ENCODE measurements at places on chromosomes 11 and 22.

DNA sequence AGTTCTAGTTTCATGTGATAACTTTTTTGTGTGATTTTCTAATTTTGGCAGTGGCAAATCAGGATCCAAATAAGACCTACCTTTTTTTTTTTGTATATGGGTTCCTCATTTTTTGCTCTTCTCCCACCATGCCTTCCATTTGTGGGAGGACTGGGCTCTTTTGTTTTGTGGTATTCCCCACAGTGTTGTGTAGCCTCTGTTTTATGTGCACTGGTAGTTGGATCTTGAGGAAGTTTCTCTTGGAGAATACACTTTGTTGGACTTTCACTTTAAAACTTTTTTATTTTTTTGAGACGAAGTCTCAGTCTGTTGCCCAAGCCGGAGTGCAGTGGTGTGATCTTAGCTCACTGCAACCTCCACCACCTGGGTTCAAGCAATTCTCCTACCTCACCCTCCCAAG lies 39.7 kb downstream of the PPP6R3 start:
- DNase-seq, result no peak

DNA sequence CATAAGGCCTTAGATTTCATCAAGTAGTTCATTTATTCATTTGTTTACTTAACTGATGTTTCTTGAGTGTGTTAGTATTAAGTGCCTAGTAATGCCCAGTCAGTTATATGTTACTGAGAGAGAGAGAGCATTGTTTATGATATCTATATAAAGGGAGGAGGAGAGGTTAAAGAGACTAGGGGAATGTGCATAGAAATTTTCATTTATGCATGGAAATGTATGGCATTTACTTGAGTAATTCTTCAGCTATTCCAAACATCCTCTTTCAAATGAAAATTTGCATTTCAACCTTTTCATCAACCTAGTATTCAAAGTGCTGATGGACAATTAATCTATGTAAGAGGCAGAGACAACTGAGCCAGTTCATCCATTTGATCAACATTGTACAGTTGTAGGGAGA lies 199.7 kb downstream of the NELL1 start:
- DNase-seq, result no peak

DNA sequence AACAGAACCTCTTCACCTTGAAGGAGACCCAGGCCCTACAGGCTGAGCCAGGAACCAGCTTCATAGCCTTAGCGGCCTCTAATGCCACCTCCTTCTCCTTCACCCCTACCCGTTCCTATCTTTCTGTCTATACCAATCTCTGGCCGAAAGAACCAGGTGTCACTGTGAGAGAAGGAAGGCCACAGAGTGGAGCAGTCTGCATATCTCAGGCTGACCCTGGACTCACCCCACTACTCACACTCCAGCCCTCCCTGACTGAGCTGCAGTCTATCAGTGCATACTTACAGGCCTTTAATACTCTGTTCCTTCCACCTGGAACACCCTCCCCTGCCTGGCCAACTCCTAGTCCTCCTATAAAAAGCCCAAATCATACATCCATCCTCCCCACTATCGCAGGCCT lies 32.7 kb downstream of the ARAP1 start:
- no peak for DNase-seq

DNA sequence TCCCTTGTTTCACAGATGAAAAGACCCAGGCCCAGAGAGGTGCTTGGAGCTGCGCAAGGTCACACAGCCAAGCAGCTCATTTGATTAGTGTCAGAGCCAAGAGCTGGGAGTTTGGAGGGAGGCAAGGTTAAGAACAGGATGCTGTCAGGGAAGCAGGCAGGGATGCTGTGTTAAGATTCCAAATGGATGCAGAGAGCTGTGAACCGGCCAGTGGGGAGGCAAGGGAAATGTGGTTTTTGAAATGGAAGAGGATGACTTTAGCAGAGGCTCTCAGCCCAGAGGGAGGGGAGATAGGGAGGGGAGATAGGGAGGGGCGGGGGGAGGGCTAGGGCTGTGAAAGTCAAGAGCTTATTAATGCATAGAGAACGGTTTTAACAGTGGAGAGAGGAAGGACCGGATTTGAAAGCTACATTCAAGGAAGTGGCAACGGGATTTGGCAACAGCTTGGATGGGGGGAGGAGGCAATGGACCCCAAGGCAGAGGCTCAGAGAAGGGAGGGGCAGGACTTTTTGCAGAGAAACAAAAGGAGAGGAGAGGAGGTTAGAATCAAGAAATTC lies 13.0 kb downstream of the RTN4RL2 start:
- no peak for DNase-seq

- no peak for DNase-seq
Observed at GRCh38 chr22:47654922-47655491, 892.6 kb downstream of the TBC1D22A start.

DNA sequence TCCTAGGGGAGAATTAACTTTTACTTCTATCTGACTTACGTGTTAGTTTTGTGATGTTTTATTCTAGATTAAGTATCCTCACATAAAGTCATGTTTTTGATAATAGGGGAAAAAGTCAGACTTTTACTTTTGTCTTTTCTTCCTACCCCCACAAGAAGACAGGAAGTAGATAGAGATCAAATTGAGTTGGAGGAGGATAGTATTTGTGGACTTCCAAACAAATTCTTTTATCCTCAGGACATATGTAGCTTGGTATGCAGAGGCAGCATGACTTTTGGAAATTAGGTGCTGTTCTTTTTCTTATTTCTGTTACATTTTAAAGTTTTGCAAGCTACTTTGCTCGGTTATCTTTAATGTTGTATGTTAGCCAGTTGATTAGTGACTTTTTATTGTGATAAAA lies 61.4 kb downstream of the MTMR3 start:
- DNase-seq, result no peak

DNA sequence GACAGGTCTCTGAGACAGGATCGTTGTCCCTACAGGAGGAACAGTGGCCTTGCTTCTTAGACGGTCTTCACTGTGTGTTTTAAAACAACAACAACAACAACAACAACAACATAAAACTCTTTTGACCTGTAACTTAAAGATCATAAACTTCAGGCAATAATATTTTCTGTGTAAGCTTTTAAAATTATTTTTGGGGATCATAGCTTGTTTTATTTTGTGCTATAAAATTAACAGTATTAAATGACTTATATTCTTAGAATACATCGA lies 13.8 kb upstream of the AIFM3 start:
- DNase-seq, result no peak

DNA sequence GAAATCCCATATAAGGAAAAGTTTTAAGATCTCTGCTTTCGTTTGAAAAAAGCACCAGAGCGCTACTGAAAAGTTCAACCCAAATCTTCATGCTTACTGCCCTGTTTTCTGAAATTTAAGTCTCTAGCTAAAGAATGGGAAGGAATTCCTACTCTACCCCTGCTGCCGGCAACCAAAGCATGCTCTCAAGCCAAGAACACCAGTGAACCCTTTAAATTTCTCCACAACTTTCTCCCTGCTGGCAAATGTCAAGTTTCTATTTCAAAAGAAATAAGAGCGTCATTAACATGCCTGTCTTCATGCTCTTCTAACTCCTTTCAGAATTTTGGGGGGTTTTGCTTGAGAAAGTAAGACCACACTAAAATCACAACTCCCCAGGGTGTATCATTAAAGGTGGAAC lies 6.8 kb upstream of the SMCO4 start:
- DNase-seq, result no peak

GRCh38 chr11:123187665-123188507 lies 7.2 kb downstream of the CLMP start:
- no peak for DNase-seq

DNA sequence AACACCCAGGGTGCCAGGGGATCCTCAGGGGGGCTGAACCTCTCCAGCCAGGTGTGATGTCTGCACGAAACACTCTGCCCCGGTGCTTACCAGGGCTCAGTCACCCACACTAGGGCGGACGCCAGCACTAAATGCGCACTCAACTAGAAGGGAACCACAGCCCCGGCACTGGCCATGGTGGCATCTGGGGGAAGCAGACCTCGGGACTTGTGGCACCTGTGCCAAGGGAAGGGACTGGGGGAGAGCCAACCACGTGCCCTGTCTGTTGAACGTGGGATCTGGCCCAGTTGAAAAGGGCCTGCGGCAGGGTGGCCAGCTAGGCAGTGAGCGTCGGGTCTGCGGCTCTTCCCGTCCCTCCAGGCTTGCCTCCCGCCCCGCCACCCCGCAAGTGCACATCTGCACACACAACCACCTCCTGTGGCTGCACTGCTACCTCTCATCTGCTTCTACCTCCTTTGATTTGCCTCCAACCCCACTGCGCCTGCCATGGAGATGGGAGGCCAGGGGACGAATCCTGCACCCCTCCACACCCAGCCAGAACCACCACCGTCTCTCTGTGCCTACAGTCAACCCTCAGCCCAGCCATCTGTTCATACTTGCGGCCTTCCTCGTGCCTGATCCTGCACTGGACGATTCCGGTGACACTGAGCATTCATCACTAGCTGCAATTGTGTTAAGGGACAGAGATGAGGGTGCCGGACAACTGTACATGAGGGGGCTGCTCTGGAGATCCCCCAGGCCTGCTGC lies 15.0 kb upstream of the MOB2 start:
- DNase-seq, result no peak

GRCh38 chr11:17550450-17551346 lies 3.6 kb downstream of the OTOG start:
- DNase-seq, result no peak

- peak; percentile 27 for DNase-seq
Observed at GRCh38 chr11:22521226-22521625, 104.4 kb downstream of the FANCF start.

DNA sequence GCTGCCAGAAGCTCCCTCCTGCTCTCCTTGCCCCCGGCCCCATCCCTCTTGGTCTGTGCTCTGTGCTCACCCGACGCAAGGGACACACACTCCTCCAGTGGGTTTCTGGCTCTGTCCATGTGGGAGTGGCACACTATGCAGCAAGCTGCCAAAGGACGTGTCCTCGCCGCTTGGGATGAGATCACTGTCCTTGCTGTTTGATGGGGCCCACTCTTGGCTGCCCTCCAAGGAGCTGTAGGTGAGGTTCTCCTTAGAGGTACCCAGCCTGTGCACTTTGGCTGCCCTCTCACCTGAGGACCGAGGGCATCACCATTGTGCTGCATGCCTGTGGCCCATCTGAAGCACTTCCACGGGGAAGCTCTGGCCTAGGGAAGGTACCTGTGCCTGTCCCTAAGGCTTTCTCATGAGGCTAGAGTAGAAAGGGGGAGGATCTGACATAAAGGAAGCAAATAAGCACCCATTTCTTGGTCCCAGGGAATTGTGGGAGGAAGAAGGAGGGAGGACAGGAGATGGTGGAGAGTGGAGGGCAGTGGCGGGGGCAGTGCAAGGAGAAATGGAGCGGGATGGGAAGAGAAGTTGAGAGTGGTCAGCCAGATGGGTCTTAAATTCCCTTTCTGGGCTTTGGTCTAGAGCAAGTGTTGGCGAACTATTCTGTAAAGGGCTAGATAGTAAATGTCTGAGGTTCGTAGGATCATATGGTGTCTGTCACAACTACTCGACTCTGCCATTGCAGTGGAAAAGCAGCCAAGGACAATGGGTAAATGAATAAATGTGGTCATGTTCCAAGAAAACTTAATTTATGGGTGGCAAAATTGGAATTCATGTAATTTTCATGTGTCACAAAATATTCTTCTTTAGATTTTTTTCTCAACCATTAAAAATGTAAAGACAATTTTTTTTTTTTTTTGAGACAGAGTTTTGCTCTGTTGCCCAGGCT lies 47.0 kb upstream of the AMPD3 start:
- DNase-seq, result no peak

GRCh38 chr11:118114266-118114665 lies 27.5 kb upstream of the SMIM35 start:
- DNase-seq, result no peak

DNA sequence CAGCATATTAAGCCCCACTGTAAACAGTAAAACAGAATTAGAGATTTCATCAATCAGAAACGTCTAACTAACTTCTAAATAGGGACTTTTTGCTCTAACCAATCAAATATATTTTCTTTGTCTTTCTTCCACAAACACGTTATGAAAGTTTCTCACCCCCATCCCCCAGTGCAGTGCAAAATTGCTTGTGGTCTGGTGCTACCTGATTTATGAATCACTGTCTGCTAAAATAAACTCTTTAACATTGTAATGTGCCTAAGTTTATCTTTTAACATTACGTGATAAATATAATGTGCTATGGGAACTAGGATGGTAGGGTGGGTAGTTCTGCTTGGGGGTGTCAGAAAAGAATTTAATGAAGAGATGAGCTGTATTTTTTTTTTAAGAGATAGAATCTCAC lies 47.3 kb upstream of the SLC5A1 start:
- no peak for DNase-seq

DNA sequence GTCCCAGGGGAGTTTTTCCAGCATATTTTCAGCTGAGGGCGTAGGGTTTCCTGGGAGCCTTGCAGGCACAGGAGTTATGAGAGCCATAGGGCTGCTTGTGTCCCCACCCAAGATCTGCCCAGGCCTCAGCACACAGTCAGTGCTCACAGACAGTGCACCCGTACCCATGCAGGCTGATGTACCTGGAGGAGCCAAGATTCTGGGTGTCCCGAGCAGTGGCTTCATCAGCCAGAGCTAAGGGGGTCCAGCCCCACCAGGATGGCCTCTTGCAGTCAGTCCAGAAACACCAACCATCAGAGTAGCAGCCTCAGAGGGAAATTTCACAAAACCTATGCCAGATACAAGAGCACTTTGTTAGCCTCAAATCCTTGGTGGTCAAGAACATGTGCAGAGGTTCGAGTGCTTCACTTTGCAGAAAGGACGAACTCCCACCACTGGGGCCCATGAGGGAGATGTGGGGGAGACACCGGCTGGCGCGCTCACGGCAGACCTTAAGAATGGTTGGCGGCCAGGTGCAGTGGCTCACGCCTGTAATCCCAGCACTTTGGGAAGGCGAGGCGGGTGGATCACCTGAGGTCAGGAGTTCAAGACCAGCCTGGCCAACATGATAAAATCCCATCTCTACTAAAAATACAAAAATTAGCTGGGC lies 43.8 kb upstream of the RTL6 start:
- no peak for DNase-seq

GRCh38 chr11:33151399-33151798 lies 9.9 kb downstream of the CSTF3 start:
- DNase-seq, result no peak

GRCh38 chr11:20259506-20259905 lies 99.2 kb upstream of the DBX1 start:
- no peak for DNase-seq

DNA sequence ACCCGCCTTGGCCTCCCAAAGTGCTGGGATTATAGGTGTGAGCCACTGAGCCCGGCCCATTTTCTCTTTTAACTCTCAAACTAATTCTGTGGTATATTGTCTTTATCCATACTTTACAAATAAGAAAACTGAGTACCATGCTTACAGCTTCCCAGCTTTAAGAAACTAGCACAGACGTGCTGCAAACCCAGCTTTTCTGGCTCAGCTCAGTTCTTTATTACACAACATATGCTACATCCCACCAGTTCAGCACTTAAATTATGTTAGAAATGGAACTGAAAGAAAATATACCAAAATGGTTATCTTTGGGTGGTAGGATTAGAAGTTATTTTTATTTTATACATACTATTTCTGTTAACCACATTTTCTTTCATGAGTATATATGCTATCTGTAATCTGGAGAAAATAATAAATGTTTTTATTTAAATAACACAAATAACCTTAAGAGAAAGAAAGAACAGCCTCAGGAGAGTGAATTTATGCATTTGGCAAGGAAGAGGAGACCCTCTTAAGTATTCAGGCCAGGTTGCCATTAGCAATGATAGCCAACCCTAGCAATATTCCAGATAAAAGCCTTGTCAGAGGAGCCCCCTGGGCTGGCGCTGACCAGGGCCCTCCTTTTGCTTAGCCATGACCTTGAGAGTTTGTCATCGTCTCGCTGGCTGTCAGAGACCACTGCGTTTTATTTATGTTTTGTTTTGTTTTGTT lies 33.8 kb downstream of the SLN start:
- no peak for DNase-seq

All from Calu3 (cell line).